Fibroblast of skin of back (primary cell): ENCODE measurements at places on chromosomes 4 and X.

GRCh38 chrX:45077748-45078424 is 122.8 kb downstream of the DIPK2B start:
- no peak for DNase-seq

DNA sequence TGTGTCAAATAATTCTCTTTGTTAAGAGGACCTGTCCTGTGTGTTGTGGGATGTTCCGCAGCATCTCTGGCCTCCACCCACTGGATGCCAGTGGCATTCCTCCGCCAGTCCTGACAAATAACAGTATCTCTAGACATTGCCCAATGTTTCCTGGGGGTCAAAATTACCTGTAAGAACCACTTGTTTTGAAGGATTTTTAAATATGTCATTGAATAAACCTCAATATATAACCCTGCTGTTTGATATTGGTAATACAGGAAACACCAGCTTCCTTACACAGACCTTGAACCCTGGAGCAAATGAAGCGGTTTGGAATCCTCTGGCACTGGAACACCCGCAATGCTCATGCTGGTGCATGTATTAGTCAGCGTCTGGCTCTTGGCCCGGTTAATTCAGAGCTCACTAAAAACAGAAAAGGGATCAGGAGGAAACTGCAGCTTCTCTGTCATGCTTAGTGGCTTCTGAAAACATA is 101.3 kb downstream of the TBL1X start:
- peak; percentile 93 for DNase-seq

- DNase-seq: no peak
These were observed 2.3 kb downstream of the RFC1 start for GRCh38 chr4:39363773-39364393.

GRCh38 chr4:173041482-173041881 is 127.1 kb upstream of the GALNT7 start:
- no peak for DNase-seq

- no peak for DNase-seq
These were observed 61.8 kb downstream of the ATXN3L start for GRCh38 chrX:13258052-13258444.

DNA sequence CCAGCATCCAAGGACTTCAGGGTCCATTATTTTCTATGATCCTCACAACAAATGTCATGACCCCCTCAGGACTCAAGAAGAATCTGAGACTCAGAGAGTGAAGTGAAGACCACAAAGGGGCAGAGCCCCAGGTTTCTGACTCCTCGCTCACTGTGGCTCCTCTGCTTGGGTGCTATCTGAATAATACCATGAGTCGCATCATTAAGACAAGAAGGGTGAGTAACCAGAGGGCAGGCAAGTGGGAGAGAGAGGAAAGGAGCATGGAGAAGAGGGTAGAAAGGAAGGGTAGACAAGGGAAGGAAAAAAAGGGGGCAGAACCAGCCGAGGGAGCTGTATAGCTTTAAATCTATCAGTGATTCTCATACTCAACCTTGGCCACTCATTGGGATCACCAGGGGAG is 15.5 kb upstream of the HSD17B10 start:
- DNase-seq: no peak

DNA sequence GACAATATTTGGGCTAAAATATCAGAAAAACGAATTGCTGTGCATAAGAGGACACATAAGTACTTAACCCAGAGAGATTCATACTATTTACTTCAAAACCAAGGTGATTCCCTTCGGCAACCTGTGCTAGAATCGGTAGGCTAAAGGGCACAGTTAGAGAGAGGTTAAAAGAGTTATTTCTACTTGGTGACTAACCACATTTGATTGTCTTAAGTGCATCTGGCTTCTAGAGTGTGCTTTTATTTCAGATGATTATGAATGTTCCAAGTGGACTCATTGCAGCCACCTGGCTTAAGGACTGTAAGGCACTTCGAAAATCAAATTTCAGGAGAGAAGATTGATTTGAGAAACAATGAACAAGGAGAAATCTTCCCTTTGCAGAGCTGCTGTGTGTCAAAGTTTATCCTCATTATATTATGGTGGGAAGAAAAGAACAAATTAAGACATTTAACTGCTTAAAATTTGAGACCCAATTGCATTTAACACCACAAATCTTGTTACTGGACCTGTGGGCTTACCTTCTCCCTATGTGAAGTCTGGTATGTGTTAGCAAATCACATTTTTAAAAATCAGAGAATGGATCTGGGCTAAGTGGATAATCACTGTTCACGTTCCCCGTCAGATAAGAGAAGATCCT is 34.0 kb downstream of the PHOX2B start:
- no peak for DNase-seq

- peak; percentile 13 for DNase-seq
These were observed 67.3 kb upstream of the VBP1 start for GRCh38 chrX:155148724-155149537.

- peak; percentile 62 for DNase-seq
These were observed 37.8 kb downstream of the GAB3 start for GRCh38 chrX:154712781-154713740.

- DNase-seq: no peak
These were observed 30.5 kb upstream of the TTC29 start for GRCh38 chr4:146976145-146976544.

- DNase-seq: no peak
These were observed 210.7 kb downstream of the PPP3CA start for GRCh38 chr4:101136373-101137370.

DNA sequence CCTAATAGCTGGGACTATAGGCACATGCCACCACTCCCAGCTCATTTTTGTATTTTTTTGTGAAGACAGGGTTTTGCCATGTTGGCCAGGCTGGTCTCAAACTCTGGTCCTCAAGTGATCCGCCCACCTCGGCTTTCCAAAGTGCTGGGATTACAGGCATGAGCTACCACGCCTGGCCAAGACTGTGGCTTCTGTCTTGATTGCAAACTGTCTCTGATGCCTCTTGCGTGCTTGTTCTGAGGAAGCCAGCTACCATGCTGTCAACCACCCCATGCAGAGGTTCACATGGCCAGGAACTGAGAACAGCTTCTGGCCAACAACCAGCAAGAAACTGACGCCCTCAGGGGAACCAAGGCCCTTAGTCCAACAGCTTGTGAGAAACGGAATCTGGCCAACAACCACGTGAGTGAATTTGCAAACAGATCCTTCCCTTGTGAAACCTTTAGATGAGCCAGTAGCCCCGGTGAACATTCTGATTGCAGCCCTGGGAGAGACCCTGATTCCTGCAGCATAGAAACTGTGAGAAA is 71.2 kb downstream of the SUPT20HL2 start:
- DNase-seq: peak; percentile 82

DNA sequence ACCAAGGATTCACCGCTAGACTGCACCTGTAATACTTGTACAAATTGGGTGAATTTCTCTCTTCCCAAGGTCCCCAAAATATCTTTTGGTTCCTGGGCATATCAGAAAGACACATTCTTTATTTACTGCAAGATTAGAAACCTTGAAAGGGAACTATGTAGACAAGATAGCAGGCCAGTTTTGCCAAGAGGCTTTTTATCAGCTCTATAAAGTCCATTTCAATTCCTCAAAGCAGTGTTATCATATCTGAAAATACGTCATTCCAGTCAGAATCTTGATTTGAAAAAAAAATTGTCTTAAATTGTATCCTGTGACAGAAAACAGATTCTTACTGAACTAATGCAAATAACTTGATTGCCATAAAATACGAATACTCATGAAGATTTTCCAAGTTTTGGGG is 37.0 kb upstream of the NSG1 start:
- no peak for DNase-seq

DNA sequence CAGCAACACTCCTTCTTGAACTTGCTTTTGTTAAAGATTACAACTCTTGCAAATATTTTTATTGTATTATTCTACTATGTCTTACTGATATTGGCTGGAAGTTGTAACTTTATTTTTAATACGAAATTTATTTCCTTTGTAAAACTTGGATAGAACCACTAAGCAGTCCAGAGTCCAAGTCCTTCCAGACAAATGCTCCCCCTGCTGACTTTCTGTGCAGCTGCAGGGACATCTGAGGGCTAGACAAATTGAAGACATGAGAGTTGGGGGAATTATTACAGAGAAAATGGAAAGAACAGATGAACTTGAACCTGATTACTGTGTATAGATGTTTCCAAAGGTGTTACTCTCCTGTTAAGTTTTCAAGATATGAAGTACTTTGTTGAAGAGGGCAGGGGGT is 238.8 kb downstream of the GRIA3 start:
- peak; percentile 36 for DNase-seq

GRCh38 chrX:123581586-123581985 is 151.3 kb downstream of the THOC2 start:
- no peak for DNase-seq

- DNase-seq: no peak
These were observed 30.5 kb upstream of the PRKX start for GRCh38 chrX:3743801-3744439.

DNA sequence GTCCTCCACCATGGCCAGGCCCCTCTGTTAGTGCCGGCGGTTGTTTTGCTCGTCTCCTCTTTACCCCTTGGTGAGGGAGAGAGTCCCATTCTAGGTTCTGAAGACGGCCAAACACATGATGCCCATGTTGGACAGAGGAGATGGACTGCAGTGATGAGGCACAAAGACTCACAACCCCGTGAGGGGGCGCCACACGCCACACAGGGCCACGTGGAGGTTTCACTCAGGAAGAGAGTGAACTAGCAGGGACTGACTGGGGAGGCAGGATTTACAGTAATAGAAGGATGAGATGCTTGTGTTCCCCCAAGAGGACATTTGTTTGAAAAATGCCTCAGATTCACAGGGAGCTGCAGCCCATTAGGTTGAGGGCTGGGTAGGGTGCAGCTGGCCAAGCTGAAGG is 655.3 kb upstream of the FRG1 start:
- no peak for DNase-seq

DNA sequence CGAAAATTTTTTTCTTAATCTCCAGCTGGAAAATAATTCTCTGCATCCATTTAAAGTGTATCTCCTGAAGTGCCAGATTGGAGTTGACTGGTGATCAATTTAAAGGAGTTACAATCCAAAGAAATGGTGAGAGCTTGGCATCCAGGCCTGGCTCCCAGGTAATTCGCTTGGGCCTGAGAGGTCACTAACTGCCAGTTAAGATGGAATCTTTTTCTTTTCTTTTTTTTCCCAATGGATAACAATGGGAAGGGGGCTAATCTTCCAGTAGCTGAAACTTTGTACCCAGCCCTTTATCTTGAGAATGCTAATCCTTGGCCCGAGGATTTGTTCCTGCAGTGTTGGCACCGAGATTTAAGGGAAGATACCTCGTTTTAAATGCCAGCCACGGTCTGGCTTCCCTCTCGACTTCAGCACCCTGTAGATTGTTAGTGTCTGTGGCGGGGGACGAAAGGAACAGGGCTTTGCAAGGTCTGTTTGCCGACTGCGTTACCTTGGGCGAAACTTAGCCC is 13.3 kb upstream of the PITX2 start:
- DNase-seq: peak; percentile 59

GRCh38 chr4:31065086-31065485 is 344.9 kb downstream of the PCDH7 start:
- DNase-seq: no peak

DNA sequence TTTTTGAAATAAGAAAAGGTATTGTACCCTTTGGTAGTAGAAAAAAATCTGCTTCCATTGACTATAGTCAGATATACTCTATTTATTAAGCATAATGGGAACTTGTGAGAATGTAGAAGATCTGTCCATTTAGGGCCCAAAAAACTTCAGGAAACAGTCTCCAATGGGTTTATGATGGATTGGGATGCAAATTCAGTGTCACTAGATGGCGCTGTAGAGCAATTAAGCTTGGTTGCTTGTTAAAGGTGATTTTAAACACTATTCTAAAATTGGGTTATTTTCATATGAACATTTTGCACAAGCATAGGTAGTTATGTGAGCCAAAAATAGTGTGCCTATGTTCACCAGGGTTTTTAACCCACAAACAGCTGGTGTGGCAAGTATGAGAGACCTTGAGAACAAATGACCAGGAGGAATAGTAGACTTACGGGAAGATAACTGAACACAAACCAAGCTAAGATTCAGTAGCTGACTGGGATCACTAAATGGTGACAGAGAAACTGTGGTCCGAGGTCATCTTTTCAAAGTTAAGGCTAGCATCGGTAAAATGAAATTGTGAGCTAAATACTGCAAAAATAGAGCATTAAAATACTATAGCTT is 80.3 kb upstream of the LSM6 start:
- peak; percentile 56 for DNase-seq

DNA sequence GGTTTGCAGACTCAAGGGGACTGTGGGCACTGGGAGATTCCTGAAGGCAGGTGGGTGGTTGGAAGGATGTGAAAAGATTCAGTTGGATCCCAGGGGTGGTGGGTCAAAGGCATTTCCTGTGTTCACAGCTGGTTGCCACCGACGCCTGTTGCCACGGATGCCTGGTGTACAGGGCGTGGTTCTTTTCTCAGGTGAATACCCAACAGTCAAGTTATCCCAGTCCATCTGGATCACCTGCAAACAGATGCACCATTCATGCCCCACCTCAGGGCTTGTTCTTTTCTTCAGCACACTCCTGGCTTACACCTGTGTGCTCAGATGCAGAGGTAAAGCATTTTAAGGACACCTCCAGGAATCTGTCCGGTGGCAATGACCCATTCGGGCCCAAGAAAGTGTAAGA is 55.8 kb upstream of the SHOX start:
- no peak for DNase-seq

DNA sequence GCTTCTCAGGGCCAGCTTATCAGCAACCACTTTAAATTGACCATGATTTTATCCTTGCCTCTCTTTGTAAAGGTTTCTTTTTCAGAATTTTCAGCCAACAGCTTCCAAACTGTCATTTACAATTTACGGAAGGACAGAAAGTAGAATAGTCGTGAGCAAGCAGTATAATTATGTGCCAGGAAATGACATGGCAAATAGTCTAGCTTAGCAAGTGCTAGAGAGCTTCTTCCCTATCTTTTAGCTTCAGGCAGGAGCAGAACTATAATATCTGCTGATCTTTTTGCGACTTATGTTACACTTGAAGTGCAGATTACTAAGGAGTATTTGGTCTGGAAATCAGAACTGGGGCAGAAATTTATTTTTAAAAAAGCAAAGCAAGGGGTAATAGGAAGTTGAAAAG is 123.0 kb upstream of the AP1S2 start:
- no peak for DNase-seq

DNA sequence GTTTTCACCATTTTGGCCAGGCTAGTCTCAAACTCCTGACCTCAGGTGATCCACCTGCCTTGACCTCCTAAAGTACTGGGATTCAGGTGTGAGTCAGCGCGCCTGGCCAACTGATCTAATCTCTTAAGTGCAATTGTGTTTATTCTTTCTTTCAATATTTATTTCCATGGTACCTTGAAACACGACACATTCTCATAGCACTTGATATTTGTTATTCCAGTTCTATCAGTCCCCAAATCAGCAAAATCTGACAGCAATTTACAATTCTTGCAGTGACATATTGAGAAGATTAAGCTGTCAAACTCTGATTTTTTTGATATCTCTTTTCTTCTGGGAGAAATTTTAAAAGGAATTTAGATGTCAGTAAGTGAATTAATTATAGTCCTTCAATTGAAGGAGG is 218.1 kb upstream of the FAT4 start:
- DNase-seq: no peak

GRCh38 chrX:39672405-39672804 is 425.4 kb downstream of the BCOR start:
- no peak for DNase-seq

- DNase-seq: no peak
These were observed 879.9 kb downstream of the ARAP2 start for GRCh38 chr4:35364321-35364870.
